Activated T-cell treated with anti-CD3 and anti-CD28 coated beads, Interleukin-2, amount 50 U/mL, for 48 hours (primary cell): ENCODE measurements at places on chromosomes 2 and 18.
A peak's percentile ranks its signal among the peaks of the same experiment; 100 is the strongest.

GRCh38 chr2:182907081-182907830, 40.8 kb upstream of the FRZB start:
- no peak for DNase-seq

GRCh38 chr2:73827018-73827417, 1.7 kb upstream of the STAMBP start:
- DNase-seq, result no peak

DNA sequence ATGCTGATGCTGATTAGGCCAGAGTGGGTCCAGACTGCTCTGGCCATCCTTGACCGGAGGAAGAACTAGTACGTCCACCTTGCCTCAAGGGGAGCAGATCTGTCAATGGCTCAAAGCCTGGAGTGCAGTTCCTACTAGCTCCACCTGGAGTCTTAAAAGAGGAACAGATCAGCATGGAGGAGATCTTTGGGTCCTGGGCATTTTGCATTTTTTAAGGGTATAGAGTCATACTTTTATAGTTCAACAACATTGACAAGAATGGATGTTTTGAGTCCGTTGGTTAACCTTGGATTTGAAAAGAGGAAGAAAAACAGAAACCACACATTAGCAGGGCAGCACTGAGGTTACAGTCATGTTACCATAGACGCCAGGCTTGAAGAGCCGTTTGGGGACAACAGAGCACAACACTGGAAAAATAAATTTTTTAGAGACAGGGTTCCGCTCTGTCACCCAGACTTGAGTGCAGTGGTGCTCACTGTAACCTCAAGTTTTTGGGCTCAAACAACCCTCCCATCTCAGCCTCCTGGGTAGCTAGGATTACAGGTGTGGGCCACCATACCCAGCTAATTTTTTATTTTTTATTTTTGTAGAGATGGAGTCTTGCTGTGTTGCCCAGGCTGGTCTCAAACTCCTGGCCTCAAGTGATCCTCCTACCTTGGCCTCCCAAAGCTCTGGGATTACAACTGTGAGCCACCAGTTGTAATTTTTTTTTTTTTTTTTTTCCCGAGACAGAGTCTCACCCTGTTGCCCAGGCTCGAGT, 78.5 kb downstream of the PRKCE start:
- no peak for DNase-seq

GRCh38 chr2:159946326-159946999, 116.0 kb downstream of the PLA2R1 start:
- no peak for DNase-seq

DNA sequence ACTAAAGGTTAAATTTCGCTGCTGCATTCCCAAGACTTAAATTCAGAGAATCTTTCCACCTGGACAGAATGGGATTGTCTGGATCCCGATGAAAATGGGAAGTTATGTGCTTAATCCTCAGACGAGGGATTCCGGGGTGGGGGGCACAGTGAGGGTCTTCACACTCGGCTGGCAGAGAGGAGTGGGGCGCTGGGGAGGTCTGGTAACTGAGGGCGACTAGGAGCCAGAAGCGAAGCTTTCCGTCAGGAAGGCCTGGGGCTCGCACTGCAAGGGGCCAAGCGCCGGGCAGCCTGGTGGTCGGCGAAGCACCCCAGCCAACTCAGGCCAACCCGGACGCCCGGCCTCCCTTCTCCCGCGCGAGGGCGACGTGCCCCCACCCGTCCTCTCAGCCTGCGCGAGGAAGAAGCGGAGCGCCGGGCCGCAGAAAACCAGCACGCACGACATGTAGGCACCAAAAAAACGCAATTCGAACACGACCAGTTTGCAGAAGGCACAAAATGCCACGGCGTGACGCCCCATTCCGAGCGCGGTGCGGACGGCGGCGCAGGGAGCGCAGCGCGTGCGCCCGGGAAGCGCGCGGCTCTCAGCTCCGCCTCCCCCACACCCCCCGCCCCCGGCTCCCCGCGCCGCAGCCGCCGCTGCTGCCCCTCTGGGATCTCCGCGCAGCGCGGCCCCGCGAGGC, 188.1 kb downstream of the ZEB2 start:
- DNase-seq, result peak; percentile 78

GRCh38 chr18:45589356-45590035, 25.8 kb upstream of the SLC14A2 start:
- DNase-seq, result no peak

GRCh38 chr2:5473635-5474034, 218.5 kb upstream of the SOX11 start:
- no peak for DNase-seq
